ENCODE measurements at places on chromosomes 1 and 21. TPM values are rescaled to one million over a fixed set of nuclear protein-coding genes. Genes with fewer than 3 reads are reported as not detected.

GRCh38 chr1:181126871-181127587 is 38.5 kb downstream of the IER5 start:
- no peak overlapping the region for H3K27ac ChIP-seq
- H3K36me3 ChIP-seq, result no peaks in the 10 kb centered on the region
- no peak overlapping the region for H3K4me3 ChIP-seq
- H3K27me3 ChIP-seq, result no peaks in the 10 kb centered on the region
- DNase-seq, result no peak

DNA sequence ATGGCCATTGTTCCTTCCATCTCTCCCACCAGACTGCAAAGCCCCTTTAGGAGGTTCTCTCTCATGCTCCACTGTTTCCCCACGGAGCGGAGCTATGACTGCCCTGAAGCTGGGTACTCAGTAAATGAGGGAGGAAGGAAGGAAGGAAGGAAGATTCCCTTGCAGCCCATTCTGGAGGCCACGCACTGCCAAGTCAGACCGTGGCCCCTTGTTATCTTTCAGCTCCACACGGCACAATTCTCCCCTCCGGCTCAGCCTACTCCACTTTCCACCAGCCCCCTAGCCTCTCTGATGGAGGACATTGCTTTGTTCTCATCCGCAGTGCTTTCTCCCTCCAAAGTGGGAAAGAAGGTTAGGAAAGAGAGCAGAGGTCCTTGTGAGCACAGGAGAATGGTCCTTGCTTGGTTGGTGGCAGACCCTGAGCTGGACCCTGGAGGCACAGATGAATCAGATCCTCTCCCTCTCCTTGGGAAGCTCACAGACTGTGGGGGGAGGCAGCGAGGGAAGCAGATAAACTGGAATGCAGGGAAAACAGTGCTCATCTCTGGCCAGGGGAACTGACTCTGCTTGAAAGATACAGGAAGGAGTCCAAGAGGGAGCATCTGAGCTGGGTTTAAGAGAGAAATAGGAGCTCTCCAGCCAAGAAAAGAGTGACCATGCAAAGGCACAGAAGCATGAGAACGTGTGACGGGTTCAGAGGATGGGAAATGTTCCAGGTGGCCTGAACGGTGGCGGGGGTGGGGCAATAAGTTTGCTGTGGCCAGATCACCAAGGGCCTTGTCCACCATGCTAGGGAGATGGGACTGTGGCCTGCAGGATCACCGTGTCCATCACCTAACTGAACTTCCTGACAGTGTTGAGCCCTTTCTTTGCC is 52.6 kb downstream of the GLIS1 start:
- no peak overlapping the region for H3K4me3 ChIP-seq
- no peak for DNase-seq
- H3K4me1 ChIP-seq, result no peaks in the 10 kb centered on the region

- H3K4me1 ChIP-seq, result peaks cover 47% of the 10 kb centered on the region
- H3K27me3 ChIP-seq, result no peaks in the 10 kb centered on the region
- H3K4me3 ChIP-seq, result peak overlapping the region; percentile 95
- no peak for DNase-seq
These were observed 500 bp upstream of the PEA15 start for GRCh38 chr1:160204526-160205241.

- no peaks in the 10 kb centered on the region for H3K4me1 ChIP-seq
- H3K4me3 ChIP-seq, result peak overlapping the region; percentile 38
- H3K27me3 ChIP-seq, result no peaks in the 10 kb centered on the region
These were observed 12.2 kb downstream of the PLEKHO1 start for GRCh38 chr1:150161747-150162581.

DNA sequence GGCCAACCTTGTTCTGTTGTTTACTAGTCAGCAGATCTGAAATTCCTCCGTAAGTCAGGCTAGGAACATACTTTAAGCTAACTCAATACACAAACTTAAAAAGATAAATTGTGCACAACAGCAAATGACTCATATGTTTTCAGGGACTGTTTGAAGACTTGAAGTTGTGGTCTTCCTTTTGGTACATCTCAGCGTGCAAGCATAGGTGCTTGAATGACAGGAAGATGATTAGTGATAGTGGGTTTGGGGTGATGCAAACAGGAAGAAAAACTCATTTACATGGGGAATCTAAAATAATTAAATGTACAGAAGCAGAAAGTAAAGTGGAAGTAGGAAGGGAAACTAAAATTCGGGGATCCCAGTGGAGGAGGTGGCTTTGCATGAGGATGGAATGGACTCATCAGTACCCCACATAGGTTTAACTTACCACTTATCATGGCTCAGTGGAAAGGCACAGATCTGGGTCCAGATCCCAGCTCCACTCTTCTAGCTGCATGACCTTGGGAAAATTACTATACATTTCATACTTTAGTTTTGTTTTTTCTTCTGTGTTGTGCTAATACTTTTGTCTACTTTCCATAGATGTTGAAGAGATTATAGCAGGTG is 122.3 kb downstream of the XCL2 start:
- no peak for DNase-seq
- no peak overlapping the region for H3K4me3 ChIP-seq
- H3K36me3 ChIP-seq, result no peaks in the 10 kb centered on the region
- no peaks in the 10 kb centered on the region for H3K27me3 ChIP-seq
- peaks cover 3% of the 10 kb centered on the region for H3K4me1 ChIP-seq

- no peak overlapping the region for H3K4me3 ChIP-seq
- H3K36me3 ChIP-seq, result no peaks in the 10 kb centered on the region
- no peak overlapping the region for H3K27ac ChIP-seq
- no peaks in the 10 kb centered on the region for H3K27me3 ChIP-seq
- H3K4me1 ChIP-seq, result no peaks in the 10 kb centered on the region
These were observed 10.3 kb downstream of the CFAP107 start for GRCh38 chr1:12756273-12756672.

GRCh38 chr1:187477103-187477502 is 648.4 kb downstream of the PLA2G4A start:
- no peak for DNase-seq
- H3K4me1 ChIP-seq, result no peaks in the 10 kb centered on the region
- no peaks in the 10 kb centered on the region for H3K27me3 ChIP-seq
- no peaks in the 10 kb centered on the region for H3K36me3 ChIP-seq

GRCh38 chr1:198444792-198445191 is 95.7 kb downstream of the ATP6V1G3 start:
- no peaks in the 10 kb centered on the region for H3K4me1 ChIP-seq
- no peak for DNase-seq
- H3K27ac ChIP-seq, result no peak overlapping the region
- H3K36me3 ChIP-seq, result no peaks in the 10 kb centered on the region
- no peak overlapping the region for H3K4me3 ChIP-seq

DNA sequence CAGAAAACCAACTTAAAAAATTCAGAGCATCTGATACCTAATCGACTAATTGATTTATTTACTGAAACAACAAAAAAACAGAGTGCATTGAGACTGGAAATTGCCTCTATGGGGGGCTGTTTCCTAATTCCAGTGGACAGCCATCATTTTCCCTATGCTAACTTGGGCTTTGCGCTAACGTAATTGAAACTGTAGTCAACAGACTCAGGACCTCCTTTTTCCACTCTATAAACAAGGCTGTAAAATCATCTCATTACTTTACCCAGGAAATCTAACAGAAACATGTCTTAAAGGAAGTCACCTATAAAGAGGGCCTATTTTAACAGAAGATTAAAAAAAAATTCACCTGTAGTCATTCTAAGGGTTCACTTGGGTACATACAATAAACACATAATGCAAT is 2.1 kb downstream of the ERG start:
- H3K4me3 ChIP-seq, result peak overlapping the region; percentile 47
- H3K27ac ChIP-seq, result peak overlapping the region; percentile 65
- DNase-seq, result no peak
- no peaks in the 10 kb centered on the region for H3K4me1 ChIP-seq

DNA sequence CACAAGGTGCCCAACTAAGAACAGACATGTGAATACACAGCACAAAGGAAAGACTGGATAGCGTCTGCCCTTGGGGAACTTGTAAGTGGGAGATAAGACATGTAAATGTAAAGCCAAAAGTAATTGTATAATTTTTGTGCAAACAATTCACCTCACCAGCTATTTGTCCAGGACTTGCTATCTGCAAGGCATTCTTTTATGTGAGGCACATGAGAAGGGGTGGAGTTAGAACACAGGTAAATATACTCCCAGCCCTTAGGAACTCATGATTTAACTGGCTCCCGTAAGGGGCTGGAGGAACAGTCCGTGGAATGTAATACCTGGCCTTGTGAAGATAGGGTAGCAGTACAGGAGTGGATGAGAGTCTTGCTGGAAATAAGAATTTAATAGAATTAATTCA is 61.3 kb downstream of the CDK18 start:
- H3K27ac ChIP-seq, result no peak overlapping the region
- H3K4me3 ChIP-seq, result no peak overlapping the region
- peaks cover 9% of the 10 kb centered on the region for H3K4me1 ChIP-seq
- DNase-seq, result no peak

GRCh38 chr21:45791562-45792418 is 148.3 kb downstream of the PCBP3 start:
- no peak overlapping the region for H3K27ac ChIP-seq
- H3K4me3 ChIP-seq, result no peak overlapping the region
- H3K36me3 ChIP-seq, result no peaks in the 10 kb centered on the region
- H3K27me3 ChIP-seq, result no peaks in the 10 kb centered on the region

- no peaks in the 10 kb centered on the region for H3K27me3 ChIP-seq
- peak overlapping the region; percentile 50 for H3K27ac ChIP-seq
- H3K36me3 ChIP-seq, result no peaks in the 10 kb centered on the region
- H3K4me3 ChIP-seq, result no peak overlapping the region
These were observed 31.6 kb downstream of the CAPZB start for GRCh38 chr1:19453741-19454201.

GRCh38 chr1:185338719-185339622 is 21.9 kb upstream of the IVNS1ABP start:
- H3K4me1 ChIP-seq, result no peaks in the 10 kb centered on the region
- H3K27ac ChIP-seq, result no peak overlapping the region
- H3K36me3 ChIP-seq, result no peaks in the 10 kb centered on the region
- DNase-seq, result no peak
- H3K4me3 ChIP-seq, result no peak overlapping the region
- H3K27me3 ChIP-seq, result no peaks in the 10 kb centered on the region

DNA sequence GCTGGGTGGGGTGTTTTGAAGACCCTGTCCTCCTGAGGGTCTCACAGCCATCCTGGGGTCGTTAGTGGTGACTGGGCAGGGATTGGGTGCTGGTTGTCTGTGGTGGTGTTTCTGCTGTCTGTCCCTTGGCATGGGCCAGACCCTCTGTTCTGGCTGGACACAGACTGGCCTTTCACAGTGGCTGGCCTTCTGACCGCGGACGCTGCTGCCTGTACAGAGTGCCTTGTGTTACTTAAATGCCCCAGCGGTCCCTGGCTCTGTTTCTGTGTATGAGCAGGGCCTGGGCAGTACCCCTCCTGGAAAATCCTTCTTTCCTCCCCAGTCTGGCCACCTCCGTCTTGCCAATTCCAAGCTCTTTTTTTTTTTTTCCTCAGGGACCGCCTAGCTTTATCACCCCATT is 50.9 kb downstream of the SH3BGR start:
- no peak for DNase-seq
- no peaks in the 10 kb centered on the region for H3K27me3 ChIP-seq
- peaks cover 7% of the 10 kb centered on the region for H3K36me3 ChIP-seq
- H3K4me3 ChIP-seq, result no peak overlapping the region
- H3K27ac ChIP-seq, result no peak overlapping the region
- no peaks in the 10 kb centered on the region for H3K4me1 ChIP-seq

GRCh38 chr21:36072453-36073162 is 2.8 kb downstream of the CBR1 start:
- H3K27ac ChIP-seq, result no peak overlapping the region
- DNase-seq, result no peak
- H3K36me3 ChIP-seq, result peaks cover 17% of the 10 kb centered on the region
- H3K4me1 ChIP-seq, result peaks cover 27% of the 10 kb centered on the region
- no peak overlapping the region for H3K4me3 ChIP-seq
- H3K27me3 ChIP-seq, result no peaks in the 10 kb centered on the region

DNA sequence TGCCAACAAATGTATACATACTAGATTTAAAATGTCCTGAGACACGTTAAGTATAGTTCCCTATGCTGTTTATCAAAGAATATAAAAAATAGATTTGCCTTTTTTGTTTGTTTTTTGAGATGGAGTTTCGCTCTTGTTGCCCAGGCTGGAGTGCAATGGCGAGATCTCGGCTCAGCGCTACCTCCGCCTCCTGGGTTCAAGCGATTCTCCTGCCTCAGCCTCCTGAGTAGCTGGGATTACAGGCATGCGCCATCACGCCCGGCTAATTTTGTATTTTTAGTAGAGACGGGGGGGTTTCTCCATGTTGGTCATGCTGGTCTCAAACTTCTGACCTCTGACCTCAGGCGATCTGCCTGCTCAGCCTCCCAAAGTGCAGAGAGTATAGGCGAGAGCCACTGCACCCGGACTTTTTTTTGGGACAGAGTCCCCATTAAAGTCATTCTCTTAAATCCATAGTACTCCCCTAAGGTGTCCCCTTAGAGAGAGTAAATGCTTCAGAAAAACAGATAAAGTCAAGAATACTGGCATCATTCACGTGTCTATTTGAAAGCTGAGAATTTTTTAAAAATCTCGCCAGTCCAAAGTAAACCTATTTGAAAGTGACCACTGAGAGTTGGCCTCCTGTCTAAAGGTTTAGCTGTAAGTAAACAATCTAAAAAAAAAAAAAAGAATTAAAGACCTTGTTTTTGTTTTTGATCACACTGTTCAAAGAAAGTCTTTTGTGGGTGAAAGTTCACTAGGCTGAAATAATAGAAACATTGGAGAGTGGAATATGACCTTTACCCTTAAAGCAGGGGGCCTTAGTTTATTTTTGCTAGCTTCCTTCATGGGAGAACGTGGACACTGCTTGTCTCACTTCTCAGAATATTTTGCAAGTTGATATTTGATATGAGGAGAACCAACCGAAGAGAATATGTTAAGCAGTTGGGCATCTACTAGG is 48.0 kb upstream of the SLC16A1 start:
- H3K36me3 ChIP-seq, result no peaks in the 10 kb centered on the region
- DNase-seq, result no peak
- peaks cover 3% of the 10 kb centered on the region for H3K4me1 ChIP-seq
- H3K27me3 ChIP-seq, result no peaks in the 10 kb centered on the region
- H3K27ac ChIP-seq, result no peak overlapping the region

SIK1 gene
- 3.9 TPM for total RNA-seq

CNKSR1 gene
- 1.3 TPM for total RNA-seq

IQCC gene
- total RNA-seq, result 1.3 TPM

DISP3 gene
- total RNA-seq, result 0.16 TPM

CD2 gene
- 1.6 TPM for total RNA-seq

FCGR1A gene
- not detected for total RNA-seq

ZBTB17 gene
- total RNA-seq, result 14.8 TPM

KRTAP20-2 gene
- total RNA-seq, result not detected

SHE gene
- 10.8 TPM for total RNA-seq

All from right atrium auricular region (tissue), 2 donors.